SW 1271 (cell line): ENCODE measurements at places on chromosomes 5 and 9.

DNA sequence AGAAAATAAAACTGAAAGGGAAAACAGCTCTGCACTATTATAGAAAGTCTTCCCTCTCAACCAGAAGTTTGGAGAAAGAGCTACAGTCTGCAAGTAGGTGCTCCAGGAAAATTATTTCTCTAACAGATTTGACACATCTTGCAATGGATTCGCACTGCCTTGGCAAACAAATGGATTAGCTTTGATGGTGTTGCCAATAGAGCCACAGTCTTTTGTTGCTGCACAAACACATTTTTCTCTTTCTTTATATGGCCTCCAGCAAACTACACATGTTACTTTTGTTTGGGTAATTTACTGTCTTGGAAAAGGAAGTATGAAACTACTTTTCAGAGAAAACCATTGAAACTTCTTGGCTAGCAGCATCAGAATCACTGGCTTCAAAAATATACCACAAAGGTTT is 523.1 kb downstream of the EFNA5 start:
- DNase-seq = no peak

GRCh38 chr5:180803181-180804128 is 849 bp upstream of the MGAT1 start:
- no peak for DNase-seq

DNA sequence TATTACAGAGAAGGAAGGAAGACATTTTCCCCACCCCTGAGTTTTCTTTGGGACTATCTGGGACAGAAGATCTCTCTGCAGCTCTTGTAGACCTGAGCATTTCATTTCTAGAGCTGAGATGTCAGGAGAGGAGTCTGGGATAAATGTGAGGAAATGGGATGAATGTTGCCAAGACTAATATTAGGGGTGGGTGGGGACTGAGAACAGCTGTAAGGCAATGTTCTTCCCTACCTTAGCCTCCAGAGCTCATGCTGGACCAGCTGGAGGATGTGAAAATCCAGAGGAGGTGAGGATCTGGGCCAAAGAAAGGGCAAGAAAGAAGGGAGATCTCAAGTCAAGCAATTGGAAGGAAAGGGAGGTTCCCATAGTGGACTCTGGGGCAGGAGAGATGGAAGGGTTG is 23.1 kb upstream of the FOXD1 start:
- DNase-seq = no peak

GRCh38 chr9:15426019-15426418 is 3.3 kb downstream of the SNAPC3 start:
- no peak for DNase-seq

DNA sequence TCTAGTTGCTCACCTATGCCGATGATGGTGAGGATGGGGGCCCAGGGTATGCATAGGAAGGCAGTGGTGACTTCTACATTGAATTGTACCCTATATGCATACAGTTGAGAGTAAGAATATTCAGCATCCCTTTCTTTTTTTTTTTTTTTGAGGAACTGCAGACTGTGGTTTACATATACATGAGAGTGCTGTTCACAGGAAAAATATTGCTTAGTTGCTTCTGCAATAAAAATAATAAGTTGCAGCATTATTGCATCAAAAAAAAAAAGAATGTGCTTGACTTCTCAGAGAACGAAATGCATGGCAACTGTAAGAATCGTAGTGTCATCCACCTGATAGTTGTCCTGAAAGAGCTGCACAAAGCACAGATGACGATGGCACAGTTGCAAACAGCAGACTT is 52.8 kb downstream of the PTCD2 start:
- DNase-seq = no peak

- DNase-seq = no peak
Observed at GRCh38 chr9:116482740-116483139, 204.4 kb upstream of the TRIM32 start.

- peak; percentile 50 for DNase-seq
Observed at GRCh38 chr9:128553728-128554127, 1.3 kb downstream of the SPTAN1 start.
